ENCODE measurements at places on chromosomes 5 and 9.
A peak's percentile ranks its signal among the peaks of the same experiment; 100 is the strongest.

DNA sequence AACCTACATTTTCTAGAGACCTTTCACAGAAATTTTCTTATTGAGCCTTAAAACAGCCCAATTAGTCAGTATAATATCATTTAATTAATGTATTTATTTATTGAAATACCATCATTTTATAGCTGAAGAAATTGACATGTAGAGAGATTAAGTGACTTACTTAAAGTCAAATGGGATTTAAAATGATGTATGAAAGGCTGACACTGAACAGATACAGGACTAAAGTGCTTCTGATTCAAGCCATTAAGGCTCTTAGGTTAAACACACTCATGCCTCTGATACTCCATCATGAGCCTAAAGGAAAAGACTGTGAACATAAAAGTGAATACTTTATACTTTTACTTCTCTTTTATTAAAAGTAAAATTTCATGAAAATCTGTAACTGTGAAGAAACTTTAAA, 12.8 kb downstream of the C9orf72 start:
- no peak for DNase-seq

- DNase-seq: no peak
These were observed 57.2 kb downstream of the OLFM1 start for GRCh38 chr9:135144581-135145170.

DNA sequence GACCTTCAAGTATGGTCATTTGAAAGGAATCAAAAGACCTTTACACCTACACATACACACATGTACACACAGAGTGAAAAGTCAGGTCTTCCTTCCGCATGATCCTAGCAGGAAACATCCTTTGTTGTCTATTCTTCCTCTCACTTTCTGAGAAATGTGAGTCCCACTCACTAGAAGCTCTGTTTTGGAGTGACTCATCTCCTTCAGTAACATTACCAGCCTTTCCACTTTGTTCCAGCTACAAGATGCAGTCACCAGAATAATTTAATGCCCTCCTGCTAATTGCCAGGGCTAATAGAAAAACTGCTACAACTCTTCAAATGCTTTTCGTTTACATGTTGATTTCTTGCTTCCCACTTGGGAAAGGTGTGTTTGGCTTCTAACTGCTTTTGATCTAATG, 417.3 kb downstream of the RASEF start:
- DNase-seq: no peak

DNA sequence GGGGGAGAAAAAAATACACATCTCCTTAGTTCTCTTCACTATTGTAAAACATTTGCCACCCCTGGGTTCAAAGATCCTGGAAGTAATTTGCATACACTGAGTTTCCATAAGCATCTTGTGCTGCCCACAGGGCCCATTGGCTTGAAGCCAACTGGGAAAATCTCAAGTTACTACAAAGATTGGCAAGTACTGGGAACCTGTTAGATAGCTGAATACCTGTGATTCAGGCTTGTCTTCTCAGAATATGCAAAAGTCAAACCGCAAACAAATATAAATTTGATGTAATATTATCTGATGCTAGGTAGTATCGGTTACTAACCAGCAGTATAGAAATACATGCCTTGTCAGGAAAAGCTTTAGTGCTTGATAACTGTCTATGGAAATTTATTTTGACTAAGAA, 156.9 kb upstream of the FST start:
- DNase-seq: no peak

- DNase-seq: no peak
These were observed 388.0 kb upstream of the IRX2 start for GRCh38 chr5:3139499-3139931.

GRCh38 chr5:146917931-146918330, 39.4 kb upstream of the PPP2R2B start:
- DNase-seq: no peak

- DNase-seq: peak; percentile 52
These were observed 1.3 kb downstream of the CD72 start for GRCh38 chr9:35616681-35617459.

GRCh38 chr5:173123416-173123815, 20.9 kb upstream of the BNIP1 start:
- DNase-seq: no peak

DNA sequence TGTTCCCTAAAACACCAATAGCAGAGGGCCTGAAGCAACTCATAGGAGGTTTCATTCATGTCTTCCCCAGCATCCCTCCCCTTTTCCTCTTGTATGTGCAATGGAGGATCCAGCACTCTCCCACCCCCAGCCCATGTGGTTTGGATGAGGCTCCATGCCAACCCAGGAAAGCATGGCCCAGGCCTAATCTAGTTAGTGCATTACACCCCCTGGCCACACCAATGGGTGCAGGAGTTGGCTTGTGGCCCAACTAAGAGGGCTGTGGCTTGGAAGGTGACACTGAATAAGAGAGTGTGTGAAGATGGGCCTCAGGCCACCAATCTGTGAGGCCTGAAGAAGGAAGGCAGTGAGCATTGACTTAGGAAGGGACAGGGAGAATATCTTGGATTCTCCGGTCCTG, 70.8 kb upstream of the SMIM23 start:
- DNase-seq: no peak

GRCh38 chr9:90141723-90142122, 500.9 kb downstream of the DIRAS2 start:
- no peak for DNase-seq

DNA sequence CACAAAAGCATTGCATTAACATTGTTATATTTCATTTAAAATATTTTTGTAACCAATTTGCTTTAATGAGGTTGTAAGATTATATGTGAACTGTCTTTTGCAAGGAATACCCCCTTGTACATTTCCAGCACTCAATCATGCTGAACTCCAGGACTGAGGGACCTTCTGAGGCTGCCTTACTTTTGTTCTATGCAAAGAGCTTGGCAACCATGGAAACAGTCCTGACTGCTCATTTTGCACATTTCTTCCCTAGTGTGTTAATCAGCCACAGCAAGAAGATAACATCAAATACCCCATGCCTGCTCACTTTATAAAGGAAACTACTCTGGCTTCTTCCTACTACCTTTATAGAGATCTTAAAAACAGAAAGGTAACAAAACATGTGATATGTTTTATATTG, 355.6 kb upstream of the IZUMO3 start:
- no peak for DNase-seq

DNA sequence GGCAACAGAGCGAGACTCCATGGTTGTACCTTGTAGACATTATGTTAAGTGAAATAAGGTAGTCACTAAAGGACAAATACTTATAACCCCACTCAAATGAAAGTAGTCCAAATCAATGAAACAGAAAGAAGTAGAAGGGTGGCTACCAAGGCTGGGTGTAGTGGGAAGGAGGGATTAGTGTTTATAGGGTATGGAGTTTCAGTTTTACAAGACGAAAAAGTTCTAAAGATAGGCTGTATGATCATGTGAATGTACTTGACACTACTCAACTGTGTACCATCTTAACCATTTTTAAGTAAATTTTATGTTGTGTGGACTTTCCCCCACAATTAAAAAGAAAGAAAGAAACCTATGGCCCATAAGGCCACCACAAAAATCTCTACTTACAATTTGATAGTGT, 32.2 kb downstream of the ALDH7A1 start:
- no peak for DNase-seq

GRCh38 chr9:118295413-118295812, 591.2 kb downstream of the TLR4 start:
- no peak for DNase-seq

DNA sequence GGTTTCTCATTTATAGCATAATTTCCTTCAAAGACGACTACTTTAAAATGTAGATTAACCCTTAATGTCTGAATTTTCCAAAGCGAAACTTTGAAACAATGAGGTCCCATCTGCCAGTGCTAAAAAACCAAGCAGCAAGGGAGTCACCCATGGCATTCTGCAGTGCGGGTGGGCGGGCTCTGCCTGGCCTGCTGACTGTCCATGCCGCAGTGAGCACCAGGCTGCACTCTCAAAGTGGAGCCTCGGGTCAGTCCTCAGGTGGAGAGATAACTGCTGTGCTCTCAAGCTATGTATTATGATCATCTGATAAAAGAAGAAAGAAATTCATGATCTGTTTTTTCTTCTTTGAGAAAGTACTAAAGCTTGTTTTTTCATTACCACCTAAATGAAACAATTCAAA, 581.6 kb downstream of the CETN3 start:
- no peak for DNase-seq

GRCh38 chr5:96880444-96881164, 4.3 kb downstream of the ERAP2 start:
- no peak for DNase-seq

GRCh38 chr5:180618829-180619562, 27.7 kb upstream of the SCGB3A1 start:
- no peak for DNase-seq

GRCh38 chr9:73202980-73203379, 51.3 kb downstream of the ANXA1 start:
- DNase-seq: no peak

- no peak for DNase-seq
These were observed 224.9 kb downstream of the CACNA1B start for GRCh38 chr9:138102246-138103051.

DNA sequence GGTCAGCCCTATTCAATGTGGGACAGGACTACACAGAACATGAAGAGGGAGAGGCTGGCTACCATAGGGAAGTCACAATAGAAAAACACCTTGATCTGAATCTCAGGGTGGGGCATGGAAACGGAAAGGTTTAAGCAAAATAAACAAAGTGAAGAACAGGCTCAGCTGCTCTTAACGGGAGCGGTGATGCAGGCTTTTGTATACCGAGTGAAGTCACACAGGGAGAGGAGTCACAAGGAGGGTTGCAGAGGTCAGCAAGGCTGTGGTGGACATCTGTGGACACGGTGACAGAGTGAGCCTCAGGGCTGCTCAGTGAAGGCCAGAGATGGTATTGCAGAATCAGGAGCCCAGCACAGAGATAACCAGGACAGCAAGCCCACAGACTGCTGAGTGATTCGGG, 30.6 kb upstream of the SEMA4D start:
- DNase-seq: no peak

- no peak for DNase-seq
These were observed 31.7 kb upstream of the TUSC1 start for GRCh38 chr9:25709941-25710340.

- DNase-seq: no peak
These were observed 90.8 kb downstream of the HACD4 start for GRCh38 chr9:20940447-20941173.

GRCh38 chr5:141992349-141992963, 20.4 kb downstream of the GNPDA1 start:
- DNase-seq: peak; percentile 43

DNA sequence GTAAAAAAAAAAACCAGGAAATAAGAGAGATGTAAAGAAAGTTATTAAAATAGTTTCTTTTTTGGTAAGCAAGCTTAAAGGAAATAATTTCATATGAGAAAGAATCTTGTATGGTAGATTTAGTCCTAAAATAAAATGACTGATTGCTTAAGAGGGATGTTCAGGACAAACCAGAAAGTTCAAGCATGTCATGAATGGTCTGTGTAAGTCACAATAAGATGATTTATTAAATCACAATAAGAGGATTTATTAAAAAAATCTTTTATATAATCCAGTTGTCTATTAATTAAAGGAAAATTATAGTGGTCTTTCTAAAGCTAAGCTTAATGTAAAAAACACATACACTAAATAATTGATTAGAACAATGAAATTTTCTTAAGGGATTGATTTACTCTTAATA, 91.8 kb upstream of the OR13F1 start:
- no peak for DNase-seq
